ENCODE measurements at places on chromosomes 1 and 21.

GRCh38 chr1:11719313-11720032 is 16.5 kb upstream of the AGTRAP start:
- peak; percentile 80 for DNase-seq

DNA sequence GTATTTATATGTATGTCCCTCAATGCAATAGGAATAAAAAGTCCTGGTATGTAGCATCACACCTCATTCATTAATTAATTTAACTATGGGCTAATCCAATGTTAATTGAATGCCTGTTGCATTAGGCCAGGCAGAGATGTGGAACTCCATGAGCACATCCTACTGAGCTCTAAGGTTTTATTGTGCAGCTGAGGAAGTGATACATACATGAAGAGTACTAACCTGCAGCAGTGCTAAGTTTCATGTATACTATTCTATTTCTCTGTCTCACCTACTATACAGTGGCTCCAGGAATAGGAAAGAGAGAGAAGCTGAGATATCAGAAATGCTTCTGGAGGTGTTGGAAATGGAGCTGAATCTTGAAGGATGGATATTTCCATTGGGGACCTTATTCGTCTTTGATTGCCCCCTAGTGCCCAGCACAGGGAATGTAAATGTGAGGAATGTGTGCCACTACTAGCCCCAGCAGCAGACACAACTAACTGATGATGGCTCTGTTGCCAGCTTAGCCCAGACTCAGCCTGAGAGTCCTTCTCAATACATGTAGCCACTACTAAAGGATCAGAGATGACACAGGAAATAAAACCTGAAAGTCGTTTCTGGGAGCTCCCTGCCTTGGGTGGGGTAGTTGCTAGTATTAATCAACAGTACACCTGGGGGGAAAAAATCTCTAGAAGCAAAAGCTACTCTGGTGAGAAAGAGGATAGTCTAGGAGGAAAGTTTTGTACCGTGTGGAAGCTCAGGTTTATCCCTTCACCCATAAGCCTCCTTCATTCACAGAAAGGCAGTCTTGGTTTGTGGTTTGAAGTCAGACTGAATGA is 173.3 kb upstream of the FOXD3 start:
- DNase-seq = peak; percentile 16

DNA sequence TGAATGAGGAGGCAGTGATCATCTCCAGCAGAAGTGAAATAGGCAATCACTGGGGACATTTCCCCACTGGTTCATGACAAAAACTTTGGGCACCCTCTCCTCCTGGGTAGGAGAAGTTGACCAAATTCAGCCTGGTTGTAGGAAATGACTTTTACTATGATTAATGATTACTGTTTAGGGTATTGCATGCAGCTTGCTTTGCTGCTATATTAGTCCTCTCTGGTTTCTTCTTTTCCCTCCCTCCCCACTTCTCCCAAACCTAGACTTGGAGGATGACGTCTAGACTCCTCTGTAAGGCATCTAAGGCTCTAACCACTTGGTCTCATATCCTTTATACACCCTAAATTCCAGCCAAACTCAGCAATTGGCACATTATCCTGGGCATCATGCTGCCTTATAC is 3.4 kb upstream of the RGS16 start:
- DNase-seq = no peak

DNA sequence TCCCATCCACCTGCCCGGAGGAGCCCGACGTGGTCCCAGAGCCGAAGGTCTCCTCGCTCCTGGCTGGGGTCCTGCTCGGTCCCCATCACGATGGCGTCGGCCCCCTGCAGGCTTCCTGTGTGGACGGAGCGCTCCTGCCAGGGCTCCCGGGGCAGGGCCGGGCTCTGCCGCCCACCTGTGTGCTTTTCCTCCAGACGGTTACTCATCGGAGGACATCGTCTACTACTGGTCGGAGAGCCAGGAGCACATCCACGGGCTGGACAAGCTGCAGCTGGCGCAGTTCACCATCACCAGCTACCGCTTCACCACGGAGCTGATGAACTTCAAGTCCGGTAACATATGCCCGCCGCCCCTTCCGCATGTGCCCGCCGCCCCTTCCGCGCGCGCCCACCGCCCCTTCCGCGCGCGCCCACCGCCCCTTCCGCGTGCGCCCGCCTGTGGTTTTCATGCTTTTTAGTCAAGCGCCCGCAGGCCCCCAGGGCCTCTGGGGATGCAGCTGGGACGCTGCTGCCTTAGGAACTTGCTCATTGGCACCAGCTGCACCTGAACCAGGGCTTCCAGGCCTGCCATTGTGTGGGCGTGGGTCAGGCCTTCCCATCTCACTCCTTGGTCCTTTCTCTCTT is 8.9 kb downstream of the GABRD start:
- no peak for DNase-seq

DNA sequence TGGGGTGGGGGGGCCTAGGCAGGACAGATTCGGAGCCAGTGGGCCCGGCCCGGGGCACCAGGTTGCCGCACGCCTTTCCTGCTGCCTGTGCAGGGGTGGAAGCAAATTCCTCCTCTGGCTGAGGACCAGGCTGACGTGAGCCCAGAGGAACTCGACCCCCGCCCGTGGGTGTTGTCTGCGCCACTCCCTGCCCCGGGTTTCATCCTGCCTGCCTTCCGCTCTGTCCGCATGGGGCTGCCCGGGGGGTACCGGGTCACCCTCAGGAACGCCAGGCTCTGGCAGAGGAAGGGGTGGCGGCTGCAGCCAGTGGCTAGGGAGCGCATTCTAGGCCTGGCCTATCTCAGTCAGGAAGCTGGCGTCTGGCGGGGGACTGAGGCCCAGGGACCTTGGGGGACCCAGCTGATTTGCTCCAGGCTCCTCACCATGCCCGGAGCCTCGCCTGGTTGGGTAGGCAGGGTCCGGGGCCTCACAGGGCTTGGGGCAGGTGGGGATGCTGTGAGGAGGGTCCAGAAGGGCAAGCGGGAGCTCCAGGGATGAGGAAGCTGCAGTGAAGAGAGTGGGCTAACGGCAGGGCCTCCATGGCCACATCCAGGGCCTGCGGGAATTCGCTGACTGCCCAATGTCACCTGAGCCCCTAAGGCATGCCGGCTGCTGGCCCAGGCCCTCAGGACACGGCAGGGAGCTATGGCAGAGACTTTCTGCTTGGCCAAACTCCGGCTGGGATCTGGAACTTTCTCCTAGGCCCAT is 2.4 kb upstream of the IBA57 start:
- DNase-seq = no peak

DNA sequence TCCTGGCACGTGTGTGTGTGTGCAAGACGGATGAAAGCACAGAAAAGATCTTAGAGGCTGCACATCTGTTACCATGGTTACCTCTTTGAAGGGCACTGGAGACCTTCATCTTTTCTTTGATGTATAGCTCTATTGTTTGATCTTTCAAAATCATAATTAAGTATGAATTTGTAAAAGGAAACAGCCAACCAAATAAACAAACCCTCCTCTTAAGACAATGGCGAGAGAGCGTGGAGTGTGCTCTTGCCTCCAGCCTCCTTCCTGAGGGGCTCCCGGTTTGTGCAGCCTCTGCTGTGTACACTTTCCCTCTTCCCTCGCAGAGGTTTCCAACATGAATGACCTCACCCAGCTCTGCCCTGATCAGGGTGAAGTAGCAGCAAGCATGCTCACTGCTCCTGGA is 27.9 kb downstream of the CACNA1S start:
- no peak for DNase-seq

- DNase-seq = peak; percentile 12
These were observed 103.2 kb upstream of the DYNLT5 start for GRCh38 chr1:66648901-66649595.

GRCh38 chr1:108057541-108057940 is 92.6 kb upstream of the VAV3 start:
- no peak for DNase-seq

GRCh38 chr1:14733048-14733778 is 134.7 kb downstream of the KAZN start:
- peak; percentile 48 for DNase-seq

GRCh38 chr21:31030367-31031106 is 7.7 kb downstream of the KRTAP19-8 start:
- DNase-seq = peak; percentile 20

DNA sequence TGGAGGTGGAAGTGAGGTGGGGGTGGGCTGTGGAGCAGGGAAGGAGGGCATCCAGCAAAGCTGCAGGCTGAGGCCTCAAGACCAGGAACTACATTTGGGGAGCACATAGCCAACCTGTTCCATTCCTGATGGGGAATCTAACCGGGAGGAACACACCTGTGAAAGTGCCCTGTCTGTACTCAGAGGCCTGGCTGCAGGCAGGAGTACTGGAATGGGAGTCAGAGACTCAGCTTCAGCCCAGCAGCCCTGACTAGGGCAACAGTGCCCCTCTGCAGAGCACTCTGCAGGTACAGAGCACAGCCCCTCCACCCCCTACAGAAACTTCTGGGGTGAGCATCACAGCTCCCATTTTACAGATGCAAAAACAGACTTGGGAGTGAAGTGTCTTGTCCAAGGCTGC is 126.4 kb downstream of the DMRTB1 start:
- DNase-seq = no peak

GRCh38 chr21:21162786-21163185 is 164.6 kb downstream of the NCAM2 start:
- no peak for DNase-seq
